ENCODE measurements at places on chromosomes 6 and 20.

DNA sequence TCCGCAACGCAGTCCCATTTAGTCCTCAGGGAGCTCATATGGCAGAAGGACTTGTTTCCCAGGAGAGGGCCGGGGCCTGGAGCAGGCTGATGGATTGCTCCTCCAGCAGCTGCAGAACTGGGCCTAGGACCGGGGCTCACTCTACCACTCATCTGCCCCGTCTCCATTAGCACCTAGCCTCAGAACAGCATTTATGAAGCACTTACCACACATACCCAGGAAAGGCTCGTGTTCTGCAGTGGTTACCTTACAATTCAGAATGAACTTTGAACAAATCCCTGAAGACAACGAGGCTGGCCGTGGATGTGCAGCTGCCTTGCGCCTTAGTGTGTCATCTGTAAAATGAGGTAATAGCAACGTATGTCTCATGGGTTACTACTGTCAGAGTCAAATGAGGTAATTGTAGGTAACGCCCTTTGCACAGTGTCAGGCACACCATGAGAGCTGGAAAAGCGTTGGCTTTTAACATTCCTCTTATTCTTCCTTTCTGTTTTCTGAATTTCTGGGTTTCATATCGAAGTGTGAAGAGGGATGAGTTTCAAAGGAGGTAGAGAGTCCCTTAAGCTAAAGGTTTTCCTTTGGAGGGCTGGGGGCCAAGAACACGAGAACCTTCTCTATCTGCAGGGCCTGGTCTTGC is 46.3 kb upstream of the CD93 start:
- DNase-seq, result no peak

DNA sequence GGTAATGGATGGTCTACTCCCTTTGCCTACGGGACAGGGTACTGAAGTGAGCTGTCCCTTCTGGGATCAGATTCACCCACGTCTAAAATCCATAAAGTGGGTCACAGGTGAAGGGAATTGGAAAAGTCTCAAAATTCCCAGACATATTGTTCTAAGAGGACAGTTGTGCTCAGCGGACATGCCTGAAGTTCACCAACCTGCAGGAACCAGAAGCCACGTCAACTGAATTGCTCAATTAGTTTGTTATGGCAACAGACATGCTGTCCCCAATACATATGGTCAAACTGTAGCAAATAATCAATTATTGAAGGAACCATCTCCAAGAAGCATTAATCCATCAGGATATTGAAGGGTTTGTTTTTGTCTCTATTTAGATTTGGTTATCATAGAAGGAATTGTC is 190.2 kb downstream of the FRK start:
- no peak for DNase-seq

- no peak for DNase-seq
Observed at GRCh38 chr20:38883081-38883980, 42.9 kb upstream of the FAM83D start.

- no peak for DNase-seq
Observed at GRCh38 chr6:30554962-30555815, 1.1 kb downstream of the GNL1 start.

DNA sequence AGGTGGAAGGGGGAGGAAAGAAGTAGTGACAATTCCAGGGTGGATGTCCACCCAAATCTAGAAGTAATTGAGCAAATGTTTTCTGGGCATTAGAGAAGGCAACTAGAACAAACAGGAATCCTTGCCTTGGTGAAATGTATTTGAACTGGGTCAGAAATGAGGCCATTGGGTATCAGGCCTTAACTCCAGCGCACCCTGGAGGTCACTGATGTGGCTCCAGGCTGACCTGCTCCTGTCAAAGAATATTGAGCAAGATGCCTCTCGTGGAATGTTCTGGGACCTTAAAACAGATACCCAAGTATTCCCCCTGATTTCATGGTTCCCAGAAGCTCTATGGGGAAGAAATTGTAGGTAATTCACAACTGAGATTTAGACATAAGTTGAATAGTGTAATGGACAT is 6.9 kb downstream of the HLA-DPB1 start:
- DNase-seq, result no peak

DNA sequence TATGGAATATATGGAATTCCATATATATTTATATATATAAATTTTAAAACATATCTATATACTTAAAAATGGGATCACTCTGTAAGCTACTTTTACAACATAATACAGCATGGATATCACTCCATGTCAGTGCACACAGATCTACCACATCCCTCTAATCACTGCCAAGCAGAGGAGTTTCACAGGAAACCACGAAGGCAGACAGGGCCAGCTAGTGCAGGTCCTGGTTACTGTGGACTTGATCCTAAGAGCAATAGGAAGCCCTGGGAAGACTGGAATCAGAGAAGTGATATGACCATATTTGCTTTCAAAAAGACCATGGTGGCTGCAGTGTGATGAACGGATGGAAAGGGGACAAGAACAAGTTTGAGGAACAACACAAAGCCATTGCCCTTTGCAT is 40.0 kb upstream of the NRN1 start:
- DNase-seq, result no peak

DNA sequence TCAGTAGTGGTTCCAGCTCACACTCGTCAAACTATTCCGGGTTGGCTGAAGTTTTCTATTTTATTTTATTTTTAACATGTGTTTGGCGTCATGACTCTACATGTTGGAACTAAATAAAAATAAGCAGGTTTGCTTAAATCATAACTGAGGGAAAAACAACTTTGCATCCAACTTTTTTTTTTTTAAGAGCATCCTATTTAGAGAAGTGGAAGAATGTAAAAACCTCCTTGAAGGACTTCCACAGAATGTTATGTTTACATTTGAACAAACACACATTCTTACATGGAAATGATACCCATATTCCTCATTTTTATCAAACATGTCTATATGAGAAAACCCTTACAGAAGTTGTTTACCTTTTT is 659 bp downstream of the PRDM1 start:
- no peak for DNase-seq

GRCh38 chr6:54595844-54596243 is 250.7 kb upstream of the FAM83B start:
- no peak for DNase-seq

GRCh38 chr6:85726206-85726605 is 83.5 kb upstream of the SYNCRIP start:
- no peak for DNase-seq

DNA sequence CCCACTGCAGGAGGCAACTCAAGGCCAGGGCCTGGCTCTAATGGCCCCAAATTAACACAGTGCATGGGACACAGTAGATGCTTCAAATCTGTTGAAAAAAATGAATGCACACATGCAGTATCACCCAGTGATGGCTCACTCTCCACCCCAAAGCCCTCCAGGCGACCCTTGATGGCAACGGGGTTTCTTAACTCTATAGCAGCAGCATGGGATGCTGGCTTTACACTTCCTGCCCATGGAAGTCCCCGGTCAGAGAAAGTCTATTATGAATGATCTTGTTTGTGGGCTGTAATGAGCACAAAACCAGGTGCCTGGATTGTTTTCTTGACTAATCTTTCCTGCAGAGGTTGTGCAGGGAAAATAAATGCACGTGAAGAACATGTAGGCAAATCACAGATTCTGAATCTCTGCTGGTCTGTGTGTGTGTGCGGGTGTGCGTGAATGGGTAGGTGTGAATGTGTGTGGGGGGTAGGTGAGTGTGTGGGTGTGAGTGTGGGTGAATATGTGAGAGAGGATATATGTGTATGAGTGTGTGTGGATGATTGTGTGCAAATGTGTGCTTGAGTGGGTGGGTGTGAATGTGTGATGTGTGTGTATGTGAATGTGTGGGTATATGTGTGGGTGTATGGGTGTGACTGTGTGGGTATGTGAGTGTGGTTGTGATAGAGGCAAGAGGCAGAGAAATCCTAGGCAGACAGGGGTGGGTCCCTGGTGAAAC is 60.1 kb upstream of the MLN start:
- no peak for DNase-seq

DNA sequence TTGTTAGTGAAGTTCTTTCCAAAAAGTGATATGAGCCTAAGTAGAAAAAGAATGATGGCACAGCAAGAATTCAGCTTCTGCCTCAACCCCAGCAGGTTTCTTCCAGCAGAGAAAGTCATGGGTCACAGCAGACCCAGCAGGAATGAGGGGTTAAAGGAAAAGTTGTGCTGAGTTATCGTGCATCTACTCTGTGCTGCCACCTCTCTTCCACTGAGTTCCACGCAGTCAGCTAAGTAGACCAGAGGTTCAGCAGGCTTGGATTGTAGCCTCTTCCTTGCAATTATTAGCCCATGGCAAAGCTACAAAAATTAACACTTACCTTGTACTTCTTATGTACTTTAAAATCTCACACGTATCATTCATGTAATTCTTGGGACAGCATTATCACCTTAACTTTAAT is 510.8 kb downstream of the PTPRT start:
- DNase-seq, result no peak

DNA sequence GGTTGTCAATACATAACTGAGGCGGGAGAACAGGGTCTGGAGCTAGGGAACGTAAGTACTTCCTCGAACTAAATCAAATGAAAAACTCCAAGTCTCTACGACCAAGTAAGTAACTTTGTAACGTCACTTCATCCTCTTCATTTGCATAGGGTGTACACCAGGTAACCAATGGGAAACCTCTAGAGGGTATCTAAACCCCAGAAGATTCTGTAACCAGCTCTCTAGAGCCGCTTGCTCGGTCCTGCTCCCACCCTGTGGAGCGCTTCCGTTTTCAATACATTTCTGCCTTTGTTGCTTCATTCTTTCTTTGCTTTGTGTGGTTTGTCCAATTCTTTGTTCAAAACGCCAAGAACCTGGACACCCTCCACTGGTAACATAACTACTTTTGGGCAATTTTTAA is 133.5 kb upstream of the TMEM170B start:
- no peak for DNase-seq
